Activated CD4-positive, alpha-beta memory T cell treated with anti-CD3 and anti-CD28 coated beads, Interleukin-2, amount 10 ng/mL, durations not matched to agents 7 days and 5 days (primary cell): ENCODE measurements at places on chromosomes 4 and X. TPM values are rescaled to one million over a fixed set of nuclear protein-coding genes. Genes with fewer than 3 reads are reported as not detected.

- H3K27ac ChIP-seq, result no peak overlapping the region
- DNase-seq, result no peak
- no peak overlapping the region for H3K4me3 ChIP-seq
- no peaks in the 10 kb centered on the region for H3K27me3 ChIP-seq
- peaks cover 6% of the 10 kb centered on the region for H3K4me1 ChIP-seq
Observed at GRCh38 chr4:3107271-3107670, 32.8 kb downstream of the HTT start.

- H3K27ac ChIP-seq, result no peak overlapping the region
- H3K4me1 ChIP-seq, result no peaks in the 10 kb centered on the region
- H3K27me3 ChIP-seq, result no peaks in the 10 kb centered on the region
- no peak for DNase-seq
Observed at GRCh38 chrX:80876877-80877276, 67.2 kb upstream of the BRWD3 start.

The SHOX gene
- total RNA-seq, result not detected

The HSFX2 gene
- total RNA-seq, result not detected

The VEGFD gene
- total RNA-seq, result not detected

DNA sequence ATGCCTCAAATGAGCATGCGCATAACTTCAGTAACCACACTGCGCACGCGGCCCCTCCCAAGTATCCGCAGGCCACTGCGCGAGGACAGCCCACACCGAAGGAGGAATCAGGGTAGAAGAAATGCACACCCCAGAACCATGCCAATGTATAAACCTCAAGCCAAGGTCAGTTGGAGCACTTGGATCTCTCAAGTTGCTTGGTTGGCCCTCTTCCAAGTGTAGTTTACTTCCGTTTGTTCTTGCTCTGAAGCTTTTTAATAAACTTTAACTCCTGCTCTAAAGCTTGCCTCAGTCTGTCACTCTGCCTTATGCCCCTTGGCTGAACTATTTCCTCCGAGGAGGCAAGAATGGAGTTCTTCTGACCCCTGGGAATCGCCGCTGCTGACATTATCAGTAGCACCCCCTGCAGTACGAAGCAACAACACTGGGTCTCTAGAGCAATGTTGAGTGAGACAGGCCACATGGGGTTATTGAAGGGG is 22.0 kb upstream of the SPINK2 start:
- H3K36me3 ChIP-seq, result no peaks in the 10 kb centered on the region
- DNase-seq, result no peak
- H3K4me3 ChIP-seq, result no peak overlapping the region
- no peaks in the 10 kb centered on the region for H3K27me3 ChIP-seq

- peaks cover 13% of the 10 kb centered on the region for H3K27me3 ChIP-seq
- no peak for DNase-seq
- no peak overlapping the region for H3K27ac ChIP-seq
- no peaks in the 10 kb centered on the region for H3K4me1 ChIP-seq
Observed at GRCh38 chr4:151860561-151861093, 99.8 kb upstream of the GATB start.

DNA sequence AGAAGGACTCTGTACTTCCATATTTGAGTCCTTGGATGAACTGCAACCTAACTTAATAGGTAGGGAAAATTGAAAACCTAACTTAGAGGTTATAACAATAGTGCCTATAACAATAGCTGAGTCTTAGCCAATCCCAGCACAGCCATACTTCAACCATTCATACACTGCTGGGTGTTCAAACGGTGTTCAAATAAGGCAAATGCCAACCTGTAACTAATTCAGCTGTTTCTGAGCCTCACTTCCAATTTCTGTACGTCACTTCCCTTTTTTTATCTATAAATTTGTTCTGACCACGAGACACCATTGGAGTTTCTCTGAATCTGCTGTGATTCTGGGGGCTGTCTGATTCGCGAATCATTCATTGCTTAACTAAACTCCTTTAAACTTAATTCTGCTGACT is 9.6 kb upstream of the GRSF1 start:
- H3K4me1 ChIP-seq, result no peaks in the 10 kb centered on the region
- no peak overlapping the region for H3K27ac ChIP-seq
- H3K36me3 ChIP-seq, result no peaks in the 10 kb centered on the region
- no peaks in the 10 kb centered on the region for H3K27me3 ChIP-seq

DNA sequence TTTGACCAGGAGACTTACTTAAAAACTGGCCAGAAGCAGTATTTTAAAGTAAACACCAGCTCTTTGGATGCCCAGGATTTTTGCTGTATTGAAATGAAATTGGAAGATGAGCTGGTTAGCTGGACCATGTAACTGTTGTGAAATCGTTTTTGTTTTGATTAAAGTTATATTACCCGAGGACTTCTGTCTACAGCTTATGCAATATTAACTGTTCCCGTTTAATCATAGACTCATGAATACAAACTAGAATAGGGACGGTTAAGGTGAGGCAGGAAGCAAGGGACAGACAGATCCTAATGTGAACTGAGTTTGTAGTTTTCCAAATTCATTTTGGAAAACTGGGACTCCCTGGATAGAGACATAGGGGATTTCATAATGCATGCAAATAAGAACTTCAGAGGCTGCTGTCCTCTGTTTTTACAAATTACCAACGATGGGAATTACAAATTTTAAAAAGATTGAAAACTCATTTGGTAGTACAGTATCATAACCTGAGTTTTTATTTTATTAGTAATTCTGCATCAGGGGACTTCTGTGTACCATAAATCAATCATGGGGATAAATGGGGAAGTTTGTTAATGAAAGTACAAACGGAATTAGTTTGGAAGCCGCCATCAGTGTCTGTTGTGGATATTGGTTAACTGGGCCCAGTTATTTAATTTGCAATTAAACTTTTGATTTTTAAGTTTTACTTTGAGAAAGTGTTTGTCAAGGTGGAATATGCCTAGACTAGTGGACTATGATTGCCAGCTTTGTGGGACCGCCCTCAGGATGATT is 304.4 kb downstream of the AFF2 start:
- no peaks in the 10 kb centered on the region for H3K4me1 ChIP-seq
- no peak overlapping the region for H3K4me3 ChIP-seq
- no peaks in the 10 kb centered on the region for H3K36me3 ChIP-seq
- no peak for DNase-seq
- H3K27ac ChIP-seq, result no peak overlapping the region

- no peak overlapping the region for H3K27ac ChIP-seq
- H3K27me3 ChIP-seq, result no peaks in the 10 kb centered on the region
- H3K4me1 ChIP-seq, result no peaks in the 10 kb centered on the region
- no peak overlapping the region for H3K4me3 ChIP-seq
- H3K36me3 ChIP-seq, result peaks cover 4% of the 10 kb centered on the region
Observed at GRCh38 chr4:98712607-98713006, 54.2 kb upstream of the TSPAN5 start.

The ADH1C gene
- not detected for total RNA-seq

The ARHGEF9 gene
- 23.9 TPM for total RNA-seq

The PLP2 gene
- total RNA-seq, result 273 TPM

DNA sequence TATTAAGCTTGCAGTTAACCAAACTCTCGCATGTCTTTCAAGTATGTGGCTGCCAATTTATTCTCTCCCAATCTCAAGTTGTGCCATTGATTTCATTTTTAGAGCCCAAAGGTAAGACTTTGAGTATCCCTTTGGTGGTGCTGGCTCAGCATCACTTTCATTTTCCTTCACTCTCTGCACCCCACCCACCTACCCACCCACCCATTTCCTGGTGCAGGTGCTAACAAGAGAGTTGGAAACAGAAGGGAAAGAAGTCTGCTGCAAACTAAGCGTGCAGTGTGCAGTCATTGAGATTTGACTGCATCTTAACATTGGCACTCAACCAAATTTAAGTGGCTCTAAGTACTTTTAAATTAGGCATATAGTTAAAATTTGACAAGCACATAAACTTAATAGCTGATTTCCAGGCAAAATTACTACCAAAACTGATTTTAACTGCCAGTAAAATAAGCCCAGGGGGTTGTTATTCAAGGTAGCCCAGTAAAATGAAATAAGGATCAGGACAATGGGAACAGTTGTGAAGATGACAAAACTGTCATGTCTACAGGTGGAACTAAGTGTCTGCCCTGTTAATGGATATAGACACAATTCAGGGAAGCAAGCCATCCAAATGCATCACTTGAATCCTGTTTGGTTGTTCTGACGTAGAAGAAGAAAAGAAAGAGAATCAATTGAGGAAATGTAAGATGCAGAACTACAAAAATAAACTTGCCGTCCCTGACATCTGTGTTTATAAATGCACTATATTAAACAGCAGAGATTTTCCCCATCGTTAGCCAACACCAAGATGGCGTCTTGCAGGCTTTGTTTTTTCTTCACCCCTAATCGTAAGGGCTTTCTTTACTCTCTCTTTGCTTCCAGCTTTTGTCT is 184.2 kb downstream of the KDR start:
- no peaks in the 10 kb centered on the region for H3K36me3 ChIP-seq
- peak overlapping the region; percentile 67 for H3K27ac ChIP-seq
- H3K4me3 ChIP-seq, result no peak overlapping the region
- H3K27me3 ChIP-seq, result no peaks in the 10 kb centered on the region
- H3K4me1 ChIP-seq, result peaks cover 24% of the 10 kb centered on the region
- no peak for DNase-seq

GRCh38 chr4:4333265-4333706 is 43.2 kb downstream of the ZBTB49 start:
- H3K36me3 ChIP-seq, result no peaks in the 10 kb centered on the region
- H3K4me1 ChIP-seq, result peaks cover 2% of the 10 kb centered on the region
- peaks cover 3% of the 10 kb centered on the region for H3K27me3 ChIP-seq
- H3K4me3 ChIP-seq, result no peak overlapping the region

The GABRG1 gene
- not detected for total RNA-seq

The CLIC2 gene
- 0.65 TPM for total RNA-seq

DNA sequence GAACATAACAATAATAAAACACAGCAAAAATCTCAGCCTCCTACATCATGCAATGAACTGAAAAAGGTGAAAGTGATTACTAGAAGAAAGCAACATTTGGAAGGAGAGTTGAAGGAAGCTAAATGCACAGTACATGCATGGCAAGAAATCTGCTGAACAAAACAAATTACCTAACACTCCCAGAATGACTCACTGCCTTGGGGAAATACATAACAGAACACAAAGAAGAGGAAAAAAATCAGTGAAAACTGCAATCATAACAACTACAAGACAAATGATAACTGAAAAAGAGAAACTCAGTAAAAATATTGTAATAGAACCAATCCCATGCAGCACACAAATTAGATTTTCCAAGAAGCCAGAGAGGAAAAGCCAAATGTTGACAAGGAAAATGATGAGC is 1513.2 kb downstream of the ARAP2 start:
- H3K27ac ChIP-seq, result no peak overlapping the region
- no peaks in the 10 kb centered on the region for H3K4me1 ChIP-seq
- no peaks in the 10 kb centered on the region for H3K36me3 ChIP-seq
- no peak overlapping the region for H3K4me3 ChIP-seq
- no peaks in the 10 kb centered on the region for H3K27me3 ChIP-seq
- DNase-seq, result no peak

DNA sequence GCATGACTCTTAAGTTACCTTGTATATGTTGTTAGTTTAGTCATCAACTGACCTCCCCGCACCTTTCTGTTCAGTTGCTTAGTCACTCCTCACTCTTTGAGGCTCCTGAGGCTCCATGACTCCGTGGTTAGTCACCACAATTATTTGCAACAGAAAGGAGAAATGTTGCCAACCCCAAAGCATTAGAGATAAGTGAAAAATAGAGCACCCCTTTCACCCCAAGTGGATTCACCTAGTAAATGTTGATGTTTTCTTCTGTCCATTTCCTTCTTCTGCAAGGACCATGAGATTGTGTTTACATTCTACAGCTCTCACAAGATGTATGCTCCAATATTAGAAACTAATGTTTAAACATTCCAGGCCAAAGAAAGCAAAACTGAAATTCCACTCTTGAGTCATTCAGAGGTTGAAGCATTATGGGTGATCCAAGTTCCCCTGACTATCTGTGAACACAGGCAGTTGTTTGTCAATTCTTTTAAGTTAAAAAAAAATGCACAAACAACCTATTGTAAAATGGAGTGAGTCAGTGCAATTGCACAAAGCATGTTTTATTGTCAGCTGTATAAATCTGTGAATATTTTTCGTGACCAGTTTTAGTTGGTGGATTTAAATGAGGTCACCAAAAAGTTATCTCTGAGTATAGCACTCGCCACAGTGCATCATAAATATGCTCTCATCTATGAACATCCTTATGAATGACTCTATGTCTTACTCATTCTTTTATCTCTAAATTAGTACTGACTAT is 552.4 kb upstream of the MAGEB2 start:
- H3K4me3 ChIP-seq, result no peak overlapping the region
- no peak overlapping the region for H3K27ac ChIP-seq
- no peak for DNase-seq
- H3K36me3 ChIP-seq, result no peaks in the 10 kb centered on the region

DNA sequence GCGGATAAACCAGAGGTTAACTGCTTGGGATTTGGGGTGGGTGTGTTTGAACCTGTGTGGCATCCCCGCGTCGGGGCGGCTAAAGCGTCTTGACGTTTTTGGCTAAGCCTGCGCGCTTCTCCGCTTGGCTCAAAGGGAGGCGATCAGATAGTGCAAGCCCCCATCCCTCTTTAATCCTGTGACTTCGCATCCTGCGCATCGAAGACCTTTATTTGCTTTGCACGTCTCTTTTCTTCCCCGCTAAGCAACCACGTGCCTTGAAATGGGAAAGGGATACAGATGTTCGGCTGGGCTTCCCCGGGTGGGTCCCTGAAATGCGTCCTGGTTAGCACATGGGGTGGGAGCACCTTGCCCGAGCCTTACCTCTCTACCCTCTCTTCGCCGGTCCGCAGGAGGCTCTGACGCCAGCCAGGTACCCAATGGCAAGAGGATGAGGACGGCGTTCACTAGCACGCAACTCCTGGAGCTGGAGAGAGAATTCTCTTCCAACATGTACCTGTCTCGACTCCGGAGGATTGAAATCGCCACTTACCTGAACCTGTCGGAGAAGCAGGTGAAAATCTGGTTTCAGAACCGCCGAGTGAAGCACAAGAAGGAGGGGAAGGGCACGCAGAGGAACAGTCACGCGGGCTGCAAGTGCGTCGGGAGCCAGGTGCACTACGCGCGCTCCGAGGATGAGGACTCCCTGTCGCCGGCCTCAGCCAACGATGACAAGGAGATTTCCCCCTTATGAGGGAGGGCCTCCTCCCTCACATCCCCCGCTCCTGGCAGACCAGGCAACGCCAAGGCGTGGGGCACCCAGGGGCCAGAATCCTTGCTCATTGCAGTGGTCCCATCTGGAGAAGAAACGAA is 1.5 kb downstream of the GSX2 start:
- peak overlapping the region; percentile 4 for H3K4me3 ChIP-seq
- H3K27ac ChIP-seq, result peak overlapping the region; percentile 4
- peaks cover 87% of the 10 kb centered on the region for H3K27me3 ChIP-seq
- H3K4me1 ChIP-seq, result peaks cover 30% of the 10 kb centered on the region

The C4orf51 gene
- not detected for total RNA-seq

DNA sequence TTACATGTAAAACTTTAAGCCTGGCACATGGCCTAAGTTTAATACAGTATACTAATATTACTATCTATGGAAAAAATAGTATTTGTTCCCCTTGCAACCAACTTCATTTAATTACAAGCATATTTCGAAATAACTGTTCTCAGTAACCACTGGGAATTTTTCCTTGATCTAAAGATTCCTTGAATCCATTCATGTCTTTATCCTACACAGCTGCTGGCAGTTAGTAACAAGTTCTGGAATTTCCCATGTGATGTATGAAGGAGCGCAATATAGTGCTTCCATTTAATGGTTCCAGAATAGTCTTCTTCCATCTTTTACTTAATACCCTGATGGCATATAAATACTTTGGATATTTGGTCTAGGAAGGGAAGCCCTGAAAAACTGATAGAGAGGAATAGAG is 136.5 kb downstream of the AASDH start:
- no peak for DNase-seq
- no peak overlapping the region for H3K27ac ChIP-seq
- no peaks in the 10 kb centered on the region for H3K36me3 ChIP-seq
- H3K4me1 ChIP-seq, result no peaks in the 10 kb centered on the region

- peaks cover 27% of the 10 kb centered on the region for H3K36me3 ChIP-seq
- no peaks in the 10 kb centered on the region for H3K27me3 ChIP-seq
- DNase-seq, result no peak
Observed at GRCh38 chrX:19772096-19772821, 115.1 kb downstream of the SH3KBP1 start.
